ENCODE measurements at places on chromosomes 7 and 10.

GRCh38 chr10:59819683-59820082 lies 66.4 kb upstream of the MRLN start:
- no peak for DNase-seq

DNA sequence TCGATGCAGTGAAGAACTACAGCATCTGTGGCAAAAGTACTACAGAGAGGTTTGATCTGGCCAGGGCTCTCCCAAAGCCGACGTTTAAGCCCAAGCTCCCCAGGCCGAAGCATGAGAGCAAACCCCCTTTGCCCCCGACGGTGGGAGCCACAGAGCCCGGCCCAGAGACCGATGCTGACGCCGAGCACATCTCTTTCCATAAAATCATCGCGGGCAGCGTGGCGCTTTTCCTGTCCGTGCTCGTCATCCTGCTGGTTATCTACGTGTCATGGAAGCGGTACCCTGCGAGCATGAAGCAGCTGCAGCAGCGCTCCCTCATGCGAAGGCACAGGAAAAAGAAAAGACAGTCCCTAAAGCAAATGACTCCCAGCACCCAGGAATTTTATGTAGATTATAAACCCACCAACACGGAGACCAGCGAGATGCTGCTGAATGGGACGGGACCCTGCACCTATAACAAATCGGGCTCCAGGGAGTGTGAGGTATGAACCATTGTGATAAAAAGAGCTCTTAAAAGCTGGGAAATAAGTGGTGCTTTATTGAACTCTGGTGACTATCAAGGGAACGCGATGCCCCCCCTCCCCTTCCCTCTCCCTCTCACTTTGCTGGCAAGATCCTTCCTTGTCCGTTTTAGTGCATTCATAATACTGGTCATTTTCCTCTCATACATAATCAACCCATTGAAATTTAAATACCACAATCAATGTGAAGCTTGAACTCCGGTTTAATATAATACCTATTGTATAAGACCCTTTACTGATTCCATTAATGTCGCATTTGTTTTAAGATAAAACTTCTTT lies 2.3 kb downstream of the LRRTM3 start:
- peak; percentile 42 for DNase-seq

DNA sequence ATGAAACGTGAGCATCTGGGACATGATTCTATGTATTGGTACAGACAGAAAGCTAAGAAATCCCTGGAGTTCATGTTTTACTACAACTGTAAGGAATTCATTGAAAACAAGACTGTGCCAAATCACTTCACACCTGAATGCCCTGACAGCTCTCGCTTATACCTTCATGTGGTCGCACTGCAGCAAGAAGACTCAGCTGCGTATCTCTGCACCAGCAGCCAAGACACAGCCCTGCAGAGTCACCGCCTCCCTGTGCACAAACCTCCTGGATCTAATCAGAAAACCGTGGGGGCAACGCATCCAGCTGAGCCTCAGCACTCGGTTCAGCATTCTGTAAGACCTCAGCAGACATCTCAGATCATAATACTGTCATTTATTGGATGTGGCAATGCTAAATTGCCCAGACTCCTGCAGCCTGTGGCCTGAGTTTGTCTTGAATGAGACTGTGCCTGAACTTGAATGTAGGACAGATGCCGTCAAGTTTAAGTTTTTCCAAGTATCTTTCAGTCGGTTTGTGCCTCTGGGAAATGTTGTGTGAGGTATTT lies 41.5 kb upstream of the PRSS58 start:
- DNase-seq, result no peak

DNA sequence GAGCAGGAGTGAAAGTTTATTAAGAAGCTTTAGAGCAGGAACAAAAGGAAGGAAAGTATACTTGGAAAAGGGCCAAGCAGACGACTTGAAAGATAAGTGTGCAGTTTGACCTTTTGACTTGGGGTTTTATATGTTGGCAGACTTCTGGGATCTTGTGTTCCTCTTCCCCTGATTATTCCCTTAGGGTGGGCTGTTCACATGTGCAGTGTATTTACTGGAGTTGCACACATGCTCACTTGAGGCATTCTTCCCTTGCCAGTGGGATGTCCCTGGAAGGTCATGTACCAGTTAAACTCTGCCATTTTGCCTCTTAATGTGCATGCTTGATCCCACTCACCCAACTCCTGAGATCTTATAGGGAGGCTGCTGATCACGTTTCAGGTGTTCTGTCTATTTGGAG lies 23.4 kb upstream of the ARHGAP12 start:
- DNase-seq, result peak; percentile 40

DNA sequence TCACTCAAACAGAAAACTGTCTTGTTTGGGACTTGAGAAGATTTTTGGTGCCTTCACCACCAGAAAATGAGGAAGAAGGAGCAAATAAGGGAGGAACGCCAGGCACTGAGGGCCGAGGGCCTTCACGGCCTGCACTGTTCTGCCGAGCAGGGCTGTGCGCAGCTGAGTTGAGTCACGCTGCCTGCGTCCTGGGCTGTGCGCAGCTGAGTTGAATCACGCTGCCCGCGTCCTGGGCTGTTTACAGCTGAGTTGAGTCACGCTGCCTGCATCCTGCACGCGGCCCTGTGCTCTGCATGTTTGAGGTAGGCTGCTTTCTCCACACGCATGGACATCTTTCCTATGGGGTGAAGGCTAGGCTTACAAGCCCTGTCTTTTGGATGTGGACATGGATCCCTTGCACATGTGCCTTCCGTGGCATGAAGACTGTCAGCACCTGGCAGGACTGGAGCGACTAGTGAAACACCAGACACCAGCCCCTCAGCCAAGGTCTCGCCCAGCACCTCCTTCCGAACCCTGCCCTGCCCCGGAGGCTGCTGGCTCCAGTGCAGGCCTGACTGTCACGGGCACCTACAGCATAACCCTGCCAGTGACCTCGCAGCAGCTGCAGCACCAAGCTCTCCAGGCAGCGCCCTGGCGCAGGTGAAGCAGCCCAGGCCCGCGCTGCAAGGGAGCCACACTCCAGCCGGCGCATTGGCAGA lies 96.7 kb downstream of the HTR5A start:
- peak; percentile 90 for DNase-seq

DNA sequence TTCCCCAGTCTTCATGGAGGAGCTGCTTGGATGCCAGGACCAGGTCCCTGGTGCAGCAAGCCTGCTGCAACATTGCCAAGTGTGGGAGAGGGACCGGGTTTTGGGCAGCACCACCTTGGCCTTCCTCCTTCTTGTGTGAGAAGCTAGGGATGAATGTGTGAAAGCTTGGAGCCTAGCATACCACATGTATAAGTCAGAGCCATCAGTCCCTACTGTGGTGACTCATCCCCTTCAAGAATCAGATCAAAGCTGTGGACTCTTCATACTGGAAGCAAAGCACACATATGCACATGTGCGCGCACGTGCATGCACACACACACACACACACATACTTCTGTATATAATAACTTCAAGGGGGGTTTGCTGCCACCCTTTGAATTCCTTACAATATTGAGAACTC lies 527.8 kb downstream of the LRMDA start:
- peak; percentile 95 for DNase-seq

DNA sequence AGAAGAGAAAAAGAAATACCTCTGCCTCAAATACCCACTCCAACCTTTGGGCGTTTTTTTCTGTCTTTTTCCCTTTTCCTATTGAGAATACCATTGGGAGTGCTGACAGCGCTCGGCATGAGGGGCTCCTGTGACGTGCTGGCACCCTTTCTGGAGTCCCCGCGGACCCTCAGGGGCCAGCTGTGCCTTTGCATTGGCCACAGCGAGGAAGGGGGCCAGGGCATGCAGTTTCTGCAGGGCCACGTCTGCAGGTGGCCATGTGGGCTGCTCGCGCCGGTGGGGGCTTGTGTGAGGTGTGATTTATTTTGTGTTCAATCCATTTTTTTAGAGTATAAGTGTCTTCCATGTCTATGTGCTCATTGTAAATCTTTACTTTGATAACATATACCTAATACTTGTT lies 57.4 kb downstream of the INPP5A start:
- no peak for DNase-seq

- no peak for DNase-seq
Observed at GRCh38 chr10:132610071-132610701, 72.6 kb downstream of the INPP5A start.

- DNase-seq, result peak; percentile 17
Observed at GRCh38 chr10:113476191-113476590, 76.7 kb upstream of the HABP2 start.

- no peak for DNase-seq
Observed at GRCh38 chr7:7577888-7578287, 11.2 kb downstream of the MIOS start.

GRCh38 chr7:27302590-27302989 lies 60.0 kb downstream of the EVX1 start:
- DNase-seq, result no peak

GRCh38 chr7:51317582-51317910 lies 937 bp upstream of the COBL start:
- DNase-seq, result no peak

GRCh38 chr7:17326378-17326777 lies 27.9 kb downstream of the AHR start:
- no peak for DNase-seq

DNA sequence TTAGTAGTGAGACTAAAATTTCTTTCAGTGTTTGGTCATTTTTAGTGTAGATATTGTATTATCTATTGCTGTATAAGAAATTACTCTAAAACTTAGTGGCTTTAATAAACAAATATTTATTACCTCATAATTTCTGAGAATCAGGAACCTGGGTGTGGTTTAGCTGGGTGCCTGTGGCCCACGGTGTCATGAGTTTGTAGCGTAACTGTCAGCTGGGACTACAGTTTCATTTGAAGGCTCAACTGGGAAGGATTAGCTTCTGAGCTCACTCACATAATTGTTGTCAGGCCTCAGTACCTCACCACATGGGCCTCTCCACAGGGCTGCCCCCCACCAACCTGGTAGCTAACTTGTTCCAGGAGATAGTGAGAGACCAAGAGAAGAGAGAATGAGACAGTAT lies 98.5 kb downstream of the SRI start:
- no peak for DNase-seq

DNA sequence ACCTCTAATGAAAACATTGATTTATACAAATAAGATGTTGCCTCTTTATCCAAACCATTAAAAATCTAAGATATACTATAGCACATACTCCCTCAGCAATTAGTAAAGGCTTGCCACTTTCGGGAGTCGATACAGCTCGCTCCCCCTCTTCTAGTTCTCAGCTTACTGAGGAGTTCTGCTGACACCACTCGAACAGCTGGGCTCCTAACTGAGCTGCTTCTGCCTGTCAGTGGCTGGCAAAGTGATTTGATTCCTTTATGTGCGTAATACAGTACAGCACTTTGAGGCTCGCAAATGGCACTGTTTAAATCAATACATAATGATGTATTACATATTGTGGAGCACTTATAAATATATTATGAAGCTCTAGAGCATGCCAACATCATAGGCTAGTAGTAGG lies 241.8 kb downstream of the CREB5 start:
- no peak for DNase-seq

DNA sequence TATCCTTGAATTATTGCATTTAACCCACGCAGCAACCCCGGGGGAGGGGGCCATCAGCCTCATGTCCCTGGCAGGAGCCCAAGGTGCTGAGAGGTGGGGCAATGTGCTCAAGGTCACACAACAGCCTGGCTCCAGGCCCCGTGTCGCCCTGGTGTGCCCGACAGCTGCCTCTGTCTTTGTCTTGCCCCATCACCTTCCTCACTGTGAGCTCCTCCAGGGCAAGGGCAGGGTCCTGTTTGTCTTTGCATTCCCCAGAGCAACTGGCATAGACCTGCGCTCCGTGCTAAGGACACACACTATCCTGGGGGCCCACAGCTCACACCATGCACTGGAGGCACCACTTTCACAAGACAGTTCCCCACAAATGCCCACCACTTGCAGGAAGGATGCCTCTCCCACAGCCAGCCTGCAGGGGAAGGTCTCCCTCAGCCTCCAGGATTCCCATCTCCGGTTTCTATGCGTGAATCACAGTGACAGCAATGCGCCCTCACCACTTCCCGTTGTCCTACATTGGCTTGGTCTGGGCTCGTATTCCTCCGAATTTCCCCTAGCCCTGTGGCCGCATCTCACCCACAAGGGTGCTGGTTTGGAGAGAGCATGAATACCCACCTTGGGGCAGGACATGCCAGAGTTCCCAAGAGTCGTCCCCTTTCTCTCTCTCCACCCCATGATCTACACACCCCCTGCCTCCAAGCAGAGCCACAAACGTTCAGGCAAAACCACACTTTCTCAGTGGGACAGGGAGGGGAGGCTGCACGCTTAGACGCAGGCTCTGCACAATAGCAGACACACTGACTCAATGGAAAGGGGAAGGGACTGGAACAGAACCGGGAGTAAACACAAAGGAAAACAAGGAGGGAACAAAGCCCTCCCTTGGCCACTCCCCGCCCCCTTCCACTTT lies 10.3 kb downstream of the ITPRIP start:
- DNase-seq, result peak; percentile 86

GRCh38 chr7:64883113-64883905 lies 19.8 kb upstream of the ZNF273 start:
- no peak for DNase-seq

DNA sequence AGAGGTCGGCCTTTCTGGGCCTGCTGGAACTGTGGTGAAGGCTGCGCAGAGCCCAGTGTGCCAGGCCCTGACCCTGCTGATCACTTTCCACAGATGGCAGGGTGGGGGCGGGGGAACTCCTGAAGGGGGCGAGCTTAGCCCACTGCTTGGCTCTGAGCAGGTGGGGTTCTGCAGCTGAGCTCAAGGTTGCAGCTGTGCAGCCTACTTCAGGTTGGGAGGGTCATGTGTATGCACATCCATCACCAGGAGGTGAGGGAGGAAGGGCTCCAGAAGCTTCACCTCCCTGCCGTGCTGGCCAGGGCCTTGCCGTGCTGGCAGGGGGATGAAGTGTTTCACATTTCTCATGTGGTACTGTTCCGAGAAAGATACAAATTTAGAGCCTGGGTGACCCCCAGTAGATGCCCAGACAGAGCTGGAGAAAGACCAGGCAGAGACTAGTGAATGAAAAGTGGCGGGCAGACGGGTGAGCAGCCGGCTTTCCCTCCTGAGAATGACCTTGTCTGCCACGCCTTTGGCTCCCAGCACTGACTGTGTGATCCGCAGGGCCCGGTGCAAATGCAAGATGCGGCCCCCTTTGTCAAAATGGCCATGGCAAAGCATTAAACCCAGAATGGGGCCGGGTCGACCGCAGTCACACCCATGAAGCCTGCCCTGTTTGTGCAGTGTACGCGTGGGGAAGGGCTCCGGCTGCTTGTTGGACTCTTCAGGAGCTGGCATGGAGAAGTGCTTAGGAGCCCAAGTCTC lies 25.2 kb downstream of the FAM241B start:
- no peak for DNase-seq

DNA sequence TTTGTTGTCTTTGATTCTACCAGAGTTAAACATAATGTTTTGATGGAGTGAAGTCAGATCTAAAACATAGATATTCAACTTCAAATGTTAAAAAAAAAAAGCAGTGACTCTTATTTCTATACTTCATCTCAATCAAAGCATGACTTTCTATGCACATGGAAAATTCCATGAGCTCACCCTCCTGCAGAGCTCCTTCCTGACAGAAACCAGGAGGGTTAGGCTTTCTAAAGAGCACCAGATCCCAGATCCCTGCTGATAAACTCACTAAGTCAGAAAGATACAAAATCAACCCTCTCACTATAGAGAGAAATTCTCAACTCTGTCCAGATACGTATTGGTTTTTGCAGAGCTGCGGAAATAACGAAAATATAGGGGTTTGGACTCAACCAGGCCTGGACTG lies 122.6 kb downstream of the FAM107B start:
- DNase-seq, result no peak

Data from fibroblast of skin of right quadriceps (primary cell).